ENCODE measurements at places on chromosomes 6 and 20. TPM values are rescaled to one million over a fixed set of nuclear protein-coding genes. Genes with fewer than 3 reads are reported as not detected.

Gene F13A1
- not detected for total RNA-seq

Gene TRIM40
- total RNA-seq, result not detected

Gene TBXT
- not detected for total RNA-seq

Gene SMLR1
- not detected for total RNA-seq

Gene SPEF1
- 0.14 TPM for total RNA-seq

Gene FLRT3
- total RNA-seq, result not detected

- no peak for DNase-seq
These were observed 103.2 kb upstream of the TNFAIP3 start for GRCh38 chr6:137763886-137764285.

- DNase-seq, result no peak
These were observed 53.3 kb downstream of the APCDD1L start for GRCh38 chr20:58461899-58462298.

Gene PLEKHG1
- 11.6 TPM for total RNA-seq

DNA sequence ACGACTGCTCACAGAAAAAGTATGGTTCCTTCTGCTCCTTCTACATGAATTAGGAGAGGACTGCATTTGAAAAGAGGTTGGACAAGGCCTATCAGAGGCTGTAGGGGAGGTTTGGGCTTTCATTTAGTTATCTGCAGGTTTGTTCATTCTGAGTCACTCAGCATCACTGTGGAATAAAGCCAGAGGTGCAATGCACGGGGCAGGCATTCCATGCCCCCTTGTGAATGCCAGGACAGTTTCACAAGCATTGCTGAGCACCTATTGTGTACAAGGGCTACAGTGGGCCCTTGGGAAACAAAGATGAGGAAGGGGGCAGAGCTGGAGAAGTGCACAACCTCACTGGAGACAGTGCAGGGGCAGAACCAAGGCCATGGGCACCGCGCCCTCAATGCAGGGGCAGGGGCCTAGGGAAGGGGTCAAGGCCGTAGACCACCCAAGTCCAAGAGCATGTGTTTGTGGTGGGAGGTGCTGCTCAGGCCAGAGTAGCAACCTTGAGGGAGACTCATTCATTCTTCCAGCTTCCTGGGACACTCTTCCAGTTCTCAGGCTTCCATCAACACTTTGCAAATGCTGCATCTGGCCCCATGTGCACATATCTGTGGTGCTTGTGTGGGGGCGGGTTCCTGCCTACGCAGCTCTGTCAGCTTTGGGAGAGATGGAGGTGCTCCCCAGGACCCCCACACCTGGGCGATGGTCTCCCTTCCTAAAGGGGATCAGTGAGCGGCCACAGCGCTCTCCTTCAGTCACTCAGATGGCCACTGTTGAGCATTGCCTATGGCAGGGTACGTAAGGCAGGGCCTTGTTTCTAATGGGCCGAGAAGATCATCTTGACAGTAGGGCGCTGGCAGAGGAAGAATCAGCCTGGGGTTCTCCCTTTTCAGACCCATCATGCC lies 204.5 kb downstream of the SYNDIG1 start:
- DNase-seq, result no peak

Gene ENPP1
- total RNA-seq, result 0.42 TPM

DNA sequence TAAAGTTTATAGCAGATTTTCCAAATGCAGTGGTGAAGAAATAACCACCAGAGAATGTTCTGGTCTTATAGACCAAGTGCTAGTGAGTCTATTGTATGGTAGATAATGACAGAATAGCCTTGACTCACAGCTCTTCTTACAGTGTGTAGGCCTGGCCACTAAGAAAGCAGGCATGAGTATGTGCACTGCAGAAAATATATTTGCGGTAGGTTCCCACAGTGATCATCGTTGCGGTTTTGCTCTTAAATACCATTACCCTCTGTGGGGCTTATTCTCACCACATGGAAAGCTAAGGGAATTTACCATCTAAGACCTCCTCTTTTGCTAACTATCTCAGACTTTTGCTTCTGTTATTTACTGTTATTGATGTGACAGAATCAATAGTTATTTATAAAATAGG lies 212.3 kb upstream of the SYNDIG1 start:
- no peak for DNase-seq

Gene PSORS1C2
- not detected for total RNA-seq

Gene HDGFL1
- not detected for total RNA-seq

GRCh38 chr6:11278207-11278559 lies 45.7 kb upstream of the NEDD9 start:
- DNase-seq, result peak; percentile 55

Gene SULF2
- total RNA-seq, result not detected

Gene PPIL6
- 0.09 TPM for total RNA-seq

GRCh38 chr6:18359237-18359885 lies 27.8 kb upstream of the RNF144B start:
- no peak for DNase-seq

GRCh38 chr6:165146456-165146855 lies 162.9 kb downstream of the C6orf118 start:
- no peak for DNase-seq

Gene TFAP2A
- 0.26 TPM for total RNA-seq

GRCh38 chr6:30490026-30490876 lies 942 bp downstream of the HLA-E start:
- peak; percentile 94 for DNase-seq

DNA sequence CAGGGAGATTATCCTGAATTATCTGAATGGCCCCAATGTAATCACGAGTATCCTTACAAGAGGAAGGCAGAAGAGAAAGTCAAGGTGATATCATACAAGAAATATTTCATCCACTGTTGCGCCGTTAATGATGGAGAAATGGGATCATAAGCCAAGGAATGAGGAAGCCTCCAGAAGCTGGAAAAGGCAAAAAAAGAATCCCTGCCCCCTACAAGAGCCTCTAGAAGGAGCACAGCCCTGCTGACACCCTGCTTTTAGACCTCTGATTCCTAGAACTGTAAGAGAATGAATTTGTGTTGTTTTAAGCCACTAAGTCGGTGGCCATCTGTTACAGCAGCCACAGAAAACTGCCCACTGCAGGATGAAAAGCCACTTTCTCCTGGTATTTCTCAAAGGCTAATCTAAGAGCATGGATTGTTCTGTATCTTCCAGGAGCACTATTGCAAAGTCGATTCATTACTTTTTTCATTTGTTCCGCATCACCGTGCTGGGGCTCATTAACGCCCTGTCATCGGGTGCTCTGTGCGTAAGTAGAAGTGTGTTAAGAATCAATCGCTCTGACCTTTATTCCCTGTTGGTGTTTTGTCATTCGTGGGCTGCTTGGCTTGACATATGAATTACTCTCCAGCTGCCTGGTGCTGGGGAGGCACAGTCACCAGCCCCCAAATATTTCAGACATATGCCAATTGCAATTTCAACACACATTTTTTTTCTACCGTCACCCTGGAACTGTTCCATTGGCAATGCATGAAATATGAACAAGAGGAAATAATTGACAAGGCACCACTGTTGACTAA lies 117.0 kb downstream of the PCSK2 start:
- DNase-seq, result no peak

- DNase-seq, result no peak
These were observed 846 bp downstream of the ZSCAN31 start for GRCh38 chr6:28335040-28335563.

DNA sequence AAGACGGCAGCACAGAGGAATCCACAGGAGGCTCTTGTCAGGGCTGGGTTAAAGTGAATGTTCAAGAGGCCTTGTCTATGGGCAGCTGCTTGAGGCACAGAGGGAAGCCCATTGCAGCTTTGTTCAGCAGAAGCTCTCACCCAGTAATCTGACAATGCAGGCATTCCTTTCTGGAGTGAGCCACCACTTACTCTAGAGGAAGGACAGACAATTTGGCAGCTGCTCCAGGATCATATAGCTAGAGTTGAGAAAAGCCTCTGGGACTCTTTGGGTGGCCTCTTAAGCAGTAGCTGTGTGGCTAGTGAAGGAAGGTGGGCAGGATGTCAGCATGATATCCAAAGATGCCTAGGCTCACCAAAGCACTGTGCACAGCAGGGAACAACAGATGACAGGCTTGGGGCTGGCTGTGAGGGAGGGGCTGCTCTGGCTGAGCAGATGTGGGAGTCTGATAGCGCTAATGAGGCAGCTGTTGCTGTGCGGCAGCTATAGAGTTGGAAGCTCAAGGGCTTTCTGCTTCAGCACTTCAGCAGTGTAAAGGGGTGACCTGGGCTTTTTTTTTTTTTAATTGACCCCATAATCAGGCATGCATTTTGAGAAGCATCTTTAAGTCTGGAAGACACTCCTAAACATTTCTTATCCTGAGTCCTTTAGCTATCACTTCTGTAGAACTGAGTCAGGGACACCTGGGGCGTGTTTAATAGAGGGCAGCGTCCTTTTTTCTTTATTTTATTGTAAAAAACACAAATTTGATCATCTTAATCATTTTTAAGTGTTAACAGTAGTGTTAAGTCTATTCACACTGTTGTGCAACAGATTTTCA lies 27.2 kb downstream of the CMTR1 start:
- DNase-seq, result no peak

Gene OR2B6
- total RNA-seq, result not detected

DNA sequence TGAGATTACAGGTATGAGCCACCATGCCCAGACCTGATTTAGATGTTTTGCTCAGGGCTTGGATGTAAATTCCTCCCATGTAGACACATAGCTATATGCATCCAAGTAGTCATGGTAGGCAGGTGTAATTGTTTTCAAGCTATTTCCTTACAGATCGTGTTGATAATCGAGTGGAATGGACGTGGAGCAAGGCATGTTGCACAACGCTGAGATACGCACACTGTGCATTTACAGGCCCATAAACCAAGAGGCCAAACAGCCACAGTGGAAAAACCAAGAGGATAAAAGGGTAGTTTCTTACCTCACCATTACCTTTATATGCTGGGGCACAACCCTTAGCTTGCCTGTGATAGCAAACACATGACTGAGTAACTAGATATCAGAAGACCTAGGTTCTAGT lies 51.0 kb upstream of the ADGRF1 start:
- DNase-seq, result no peak

Gene MRPS10
- total RNA-seq, result 35.2 TPM

Gene MYT1
- 0.12 TPM for total RNA-seq

GRCh38 chr6:48101290-48101689 lies 9.7 kb downstream of the PTCHD4 start:
- no peak for DNase-seq

GRCh38 chr6:137610702-137611101 lies 116.5 kb upstream of the OLIG3 start:
- DNase-seq, result no peak

GRCh38 chr6:107228754-107229153 lies 113.4 kb upstream of the BEND3 start:
- DNase-seq, result no peak

GRCh38 chr20:20295621-20296498 lies 72.0 kb upstream of the INSM1 start:
- DNase-seq, result no peak

- DNase-seq, result no peak
These were observed 2.2 kb downstream of the CPXM1 start for GRCh38 chr20:2798095-2798805.

DNA sequence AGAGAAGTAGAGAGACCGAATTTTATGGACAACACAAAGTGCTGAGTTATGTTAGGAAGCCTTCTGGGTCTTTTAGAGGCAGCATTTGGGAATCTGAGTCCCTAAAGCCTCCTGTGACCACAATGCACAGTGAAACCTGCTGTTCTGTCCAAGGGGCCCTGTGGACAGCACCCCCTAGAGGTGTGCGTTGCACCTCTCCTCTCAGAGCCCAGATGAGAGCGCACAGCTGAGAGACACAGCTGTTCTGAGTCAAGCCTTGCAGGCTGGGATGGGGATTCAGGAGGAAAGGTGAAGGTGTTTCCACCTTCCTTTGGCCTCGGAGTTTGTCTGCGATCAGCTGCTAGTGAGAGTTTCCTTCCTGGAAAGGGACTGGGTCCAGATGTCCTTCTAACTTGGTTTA lies 13.0 kb downstream of the PCK1 start:
- DNase-seq, result no peak

DNA sequence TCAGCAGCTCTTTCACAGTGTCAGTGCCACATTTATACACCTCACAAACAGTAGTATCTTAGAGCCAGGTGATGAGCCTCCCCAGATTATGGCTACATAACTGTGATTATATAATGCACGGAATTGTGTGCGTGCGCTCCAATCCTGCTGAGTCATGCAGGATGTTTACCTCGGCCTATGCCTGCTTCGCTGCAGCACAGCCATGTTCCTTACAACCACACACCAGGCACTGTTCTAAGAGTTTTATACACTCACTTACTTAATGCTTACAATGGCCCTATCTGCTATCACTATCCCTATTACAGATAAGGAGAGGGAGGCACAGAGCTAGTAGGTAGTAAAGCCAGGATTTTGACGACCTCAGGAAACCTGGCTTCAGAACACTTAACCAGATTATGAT lies 7.3 kb downstream of the ZKSCAN3 start:
- peak; percentile 8 for DNase-seq

- DNase-seq, result no peak
These were observed 69.1 kb downstream of the FOXA2 start for GRCh38 chr20:22515264-22515663.

GRCh38 chr6:52371656-52372191 lies 9.8 kb downstream of the PAQR8 start:
- DNase-seq, result no peak

DNA sequence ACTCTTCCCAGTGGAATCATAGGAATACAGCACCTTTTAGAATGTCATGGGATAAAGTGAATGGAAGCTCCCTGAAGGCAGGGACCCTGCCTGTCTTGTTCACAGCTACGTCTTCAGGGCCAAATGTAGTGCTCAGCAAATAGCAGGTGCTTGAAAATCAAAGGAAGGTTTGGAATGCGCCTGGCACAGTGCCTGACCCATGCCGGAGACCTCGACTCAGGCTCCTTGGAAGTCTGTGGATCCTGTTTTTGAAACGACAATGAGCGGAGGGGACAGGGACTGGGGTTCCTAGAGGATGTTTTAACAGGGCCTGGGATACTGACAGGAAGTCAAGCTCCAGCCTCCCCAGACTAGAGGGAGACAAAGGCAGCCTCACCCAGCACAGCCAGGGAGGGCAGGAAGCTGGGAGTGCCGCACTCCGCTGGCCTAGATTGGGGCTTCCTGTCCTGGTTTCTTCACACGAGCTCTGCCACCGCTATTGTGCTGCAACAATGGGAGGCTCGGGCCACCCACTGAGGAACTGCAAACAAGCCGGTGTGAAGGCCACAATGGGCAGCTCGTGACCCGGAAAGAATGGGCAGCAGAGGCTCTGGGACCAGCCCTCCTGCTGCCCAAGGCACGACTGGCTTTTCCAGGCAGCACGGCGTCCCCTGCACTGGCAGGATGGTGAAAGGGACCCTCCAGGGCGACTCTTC lies 76.7 kb downstream of the PREX1 start:
- peak; percentile 41 for DNase-seq

Gene ULBP3
- total RNA-seq, result 0.77 TPM

DNA sequence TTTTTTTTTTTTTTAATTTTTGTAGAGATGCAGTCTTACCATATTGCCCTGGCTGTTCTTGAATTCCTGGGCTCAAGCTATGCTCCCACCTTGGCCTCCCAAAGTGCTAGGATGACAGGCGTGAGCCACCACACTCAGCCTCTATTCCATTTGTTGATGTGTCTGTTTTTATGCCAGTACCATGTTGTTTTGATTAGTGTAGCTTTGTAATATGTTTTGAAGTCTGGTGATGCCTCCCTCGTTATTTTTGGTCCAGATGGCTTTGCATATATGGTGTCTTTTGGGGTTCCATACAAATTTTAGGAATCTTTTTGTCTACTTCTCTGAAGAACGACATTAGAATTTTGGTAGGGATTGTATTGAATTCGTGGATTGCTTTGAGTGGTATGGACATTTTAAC lies 193.2 kb downstream of the ADGB start:
- no peak for DNase-seq
